ENCODE measurements at places on chromosomes 4 and X.
A peak's percentile ranks its signal among the peaks of the same experiment; 100 is the strongest.

DNA sequence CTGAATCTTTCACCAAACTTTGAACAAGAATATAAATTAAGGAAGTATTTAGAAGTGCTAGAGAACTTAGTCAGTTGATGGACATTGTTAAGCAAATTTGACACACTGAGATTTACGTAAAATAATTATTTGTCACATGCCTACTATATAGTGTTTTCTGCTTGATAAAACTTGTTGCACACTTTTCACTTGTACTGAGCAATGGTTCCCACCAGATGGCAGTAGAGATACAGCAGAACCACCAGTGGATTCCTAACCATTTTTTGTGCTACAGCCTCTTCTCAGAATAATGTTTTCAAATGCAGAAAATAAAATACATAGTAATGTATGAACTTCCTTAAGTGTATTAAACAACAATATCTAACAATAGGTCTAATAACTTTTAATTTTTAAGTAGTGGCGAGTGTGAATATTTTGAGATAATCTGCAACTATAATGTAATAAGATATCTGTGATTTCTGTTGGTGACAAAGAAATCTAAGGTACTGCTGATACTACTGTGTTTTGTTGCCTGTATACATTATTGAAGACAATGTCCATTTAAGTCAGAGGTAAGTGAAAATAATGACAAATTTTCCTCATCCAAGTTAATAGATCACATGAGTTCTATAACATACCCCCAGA is 81.2 kb downstream of the APOOL start:
- no peak for DNase-seq

DNA sequence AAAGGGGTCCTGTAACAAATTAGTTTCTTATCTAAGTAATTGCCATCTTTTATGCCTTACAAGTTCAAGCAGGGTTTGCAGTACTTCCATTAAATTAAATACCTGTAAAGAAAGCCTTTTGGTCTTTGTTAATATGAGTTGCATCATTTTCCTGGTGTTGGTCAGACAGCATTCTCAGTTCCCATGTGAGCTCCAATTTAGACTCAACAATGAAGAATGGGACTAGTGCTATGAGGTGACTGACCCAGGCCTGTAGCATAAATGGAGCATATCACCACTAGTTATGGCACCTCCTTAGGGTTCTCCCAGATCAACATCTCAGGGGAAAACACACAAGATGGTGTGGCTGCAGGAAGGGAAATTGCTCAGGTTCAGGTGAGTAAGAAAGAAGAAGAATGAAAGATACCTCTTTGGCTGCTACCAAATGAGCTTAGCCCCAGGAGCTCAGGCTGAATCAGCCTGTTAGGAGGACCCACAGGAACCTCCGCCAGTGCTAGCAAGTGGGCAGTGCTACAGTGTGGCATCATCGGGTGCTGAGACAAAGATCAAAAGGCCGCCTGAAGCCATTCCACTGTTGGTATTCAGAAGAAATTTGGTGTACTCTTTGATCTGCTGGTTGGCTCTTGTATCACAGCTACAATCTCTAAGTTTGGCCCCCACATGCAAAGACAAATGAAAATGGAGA is 1.8 kb downstream of the TTC29 start:
- no peak for DNase-seq

GRCh38 chr4:119300101-119300978 is 21.6 kb downstream of the FABP2 start:
- DNase-seq: peak; percentile 97

- DNase-seq: no peak
These were observed 756.9 kb downstream of the FAT4 start for GRCh38 chr4:126071346-126072333.

DNA sequence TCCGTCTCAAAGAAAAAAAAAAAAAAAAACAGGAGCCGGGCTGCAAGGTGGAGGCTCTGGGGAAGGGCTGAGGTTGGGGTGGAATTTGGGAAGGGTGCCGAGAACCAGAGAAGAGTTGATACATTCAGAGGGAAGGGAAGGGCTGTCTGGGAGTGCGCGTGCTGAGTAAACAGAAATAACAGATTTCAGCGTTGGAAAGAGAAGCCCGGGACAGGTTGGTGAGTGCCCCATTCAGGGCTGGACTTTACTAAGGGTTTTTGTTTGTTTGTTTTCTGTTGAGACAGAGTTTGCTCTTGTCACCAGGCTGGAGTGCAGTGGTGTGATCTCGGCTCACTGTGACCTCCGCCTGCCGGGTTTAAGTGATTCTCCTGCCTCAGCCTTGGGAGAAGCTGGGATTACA is 1.7 kb upstream of the IL3RA start:
- DNase-seq: no peak

DNA sequence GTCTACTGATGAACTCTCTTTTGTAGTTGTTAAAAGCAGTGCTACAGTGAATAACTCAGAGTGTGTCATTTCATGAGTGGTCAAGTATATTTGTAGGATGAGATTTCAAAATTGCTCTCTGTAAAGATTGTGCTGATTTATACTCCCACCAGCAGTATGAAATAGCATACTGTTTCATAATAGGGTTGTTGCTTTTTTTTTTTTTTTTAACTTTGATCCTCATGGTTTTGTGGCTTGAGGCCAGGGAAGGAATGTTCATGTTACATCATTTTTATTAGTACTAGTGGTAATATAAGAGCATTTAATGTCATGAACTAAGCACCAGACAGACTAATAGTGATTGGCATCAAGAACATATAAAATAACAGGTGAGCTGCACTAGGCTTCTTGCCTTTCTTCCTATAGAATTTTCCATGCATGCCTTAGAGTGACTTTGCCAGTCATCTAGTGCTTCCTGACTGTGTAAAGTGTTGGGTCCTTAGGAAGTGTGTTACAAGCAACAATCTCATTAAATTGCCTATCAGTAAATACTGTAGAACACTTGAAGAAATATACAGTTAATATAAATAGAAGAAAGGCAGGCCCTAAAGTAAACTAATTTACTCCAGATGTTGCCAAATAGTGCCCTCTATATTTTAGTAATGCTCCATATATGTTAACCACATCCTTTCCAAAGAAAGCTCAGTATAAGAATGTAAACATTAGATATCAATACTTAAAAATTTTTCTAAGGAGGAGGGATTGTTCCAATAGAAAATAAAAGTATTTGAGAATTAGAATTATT is 38.6 kb upstream of the MSMO1 start:
- no peak for DNase-seq

- no peak for DNase-seq
These were observed 182.2 kb downstream of the BCOR start for GRCh38 chrX:39915596-39915995.

DNA sequence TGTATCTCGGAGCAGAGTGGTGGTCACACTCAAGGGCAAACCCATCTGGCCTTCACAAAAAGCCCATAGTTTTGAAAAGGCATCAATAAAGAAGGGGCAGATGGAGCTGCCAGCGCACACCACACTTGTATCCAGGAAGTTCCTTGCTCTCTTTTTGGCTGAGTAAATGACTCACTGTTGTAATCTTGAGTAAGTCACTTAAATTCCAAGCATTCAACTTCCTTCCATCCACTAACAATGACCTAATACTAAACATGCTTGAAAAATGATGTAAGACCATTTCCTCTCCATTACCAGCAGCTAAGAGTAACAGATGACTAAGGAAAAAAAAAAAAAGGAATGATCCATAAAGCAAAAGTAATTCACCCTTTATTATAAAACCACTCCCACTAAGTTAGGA is 32.4 kb upstream of the MYOZ2 start:
- no peak for DNase-seq

All from activated effector memory CD4-positive, alpha-beta T cell treated with anti-CD3 and anti-CD28 coated beads, Interleukin-2, amount 50 U/mL, for 16 hours (primary cell).